ENCODE measurements at places on chromosomes 6 and 20. TPM values are rescaled to one million over a fixed set of nuclear protein-coding genes. Genes with fewer than 3 reads are reported as not detected.

DNA sequence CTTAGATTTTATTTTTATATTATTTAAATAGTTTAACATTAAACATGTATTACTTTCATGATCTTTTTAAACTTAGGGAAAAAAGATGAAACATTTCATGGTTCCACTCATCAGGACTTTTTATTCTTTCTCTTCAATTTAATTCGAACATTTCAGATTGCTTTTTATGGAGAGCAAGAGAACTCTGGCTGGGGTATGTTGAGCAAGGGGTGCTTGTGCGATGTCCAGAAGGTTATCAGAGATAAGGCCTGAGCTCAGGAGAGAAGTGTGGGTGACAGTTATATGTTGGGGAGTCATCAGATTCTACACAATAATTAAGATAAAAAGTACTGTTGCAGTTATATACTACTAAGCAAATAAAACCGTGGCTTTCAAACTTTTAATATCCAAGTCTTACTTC is 37.5 kb downstream of the FKBP5 start:
- DNase-seq = no peak

- DNase-seq = no peak
These were observed 316.8 kb upstream of the TSHZ2 start for GRCh38 chr20:52655395-52655794.

Gene GFOD1
- total RNA-seq = 2.2 TPM

- DNase-seq = no peak
These were observed 22.5 kb downstream of the FGD2 start for GRCh38 chr6:37027811-37028469.

GRCh38 chr6:122323361-122323760 is 76.1 kb upstream of the HSF2 start:
- no peak for DNase-seq

Gene SNAP91
- total RNA-seq = 2.3 TPM

DNA sequence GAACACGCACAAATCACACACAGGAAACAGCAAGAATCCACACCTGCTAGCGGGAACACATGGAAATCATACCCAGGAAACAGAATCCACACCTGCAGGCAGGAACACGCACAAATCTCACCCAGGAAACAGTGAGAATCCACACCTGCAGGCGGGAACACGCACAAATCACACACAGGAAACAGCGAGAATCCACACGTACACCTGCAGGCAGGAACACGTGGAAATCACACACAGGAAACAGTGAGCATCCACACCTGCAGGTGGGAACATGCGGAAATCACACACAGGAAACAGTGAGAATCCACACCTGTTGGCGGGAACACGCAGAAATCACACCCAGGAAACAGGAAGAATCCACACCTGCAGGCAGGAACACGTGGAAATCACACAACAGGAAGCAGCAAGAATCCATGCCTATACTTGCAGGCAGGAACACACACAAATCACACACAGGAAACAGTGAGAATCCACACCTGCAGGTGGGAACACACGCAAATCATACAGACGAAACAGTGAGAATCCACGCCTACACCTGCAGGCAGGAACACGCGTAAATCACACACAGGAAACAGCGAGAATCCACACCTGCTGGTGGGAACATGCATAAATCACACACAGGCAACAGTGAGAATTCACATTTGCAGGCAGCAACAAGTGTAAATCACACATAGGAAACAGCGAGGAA is 108.6 kb downstream of the DLL1 start:
- DNase-seq = no peak

- DNase-seq = no peak
These were observed 393.7 kb downstream of the QKI start for GRCh38 chr6:163808231-163808630.

DNA sequence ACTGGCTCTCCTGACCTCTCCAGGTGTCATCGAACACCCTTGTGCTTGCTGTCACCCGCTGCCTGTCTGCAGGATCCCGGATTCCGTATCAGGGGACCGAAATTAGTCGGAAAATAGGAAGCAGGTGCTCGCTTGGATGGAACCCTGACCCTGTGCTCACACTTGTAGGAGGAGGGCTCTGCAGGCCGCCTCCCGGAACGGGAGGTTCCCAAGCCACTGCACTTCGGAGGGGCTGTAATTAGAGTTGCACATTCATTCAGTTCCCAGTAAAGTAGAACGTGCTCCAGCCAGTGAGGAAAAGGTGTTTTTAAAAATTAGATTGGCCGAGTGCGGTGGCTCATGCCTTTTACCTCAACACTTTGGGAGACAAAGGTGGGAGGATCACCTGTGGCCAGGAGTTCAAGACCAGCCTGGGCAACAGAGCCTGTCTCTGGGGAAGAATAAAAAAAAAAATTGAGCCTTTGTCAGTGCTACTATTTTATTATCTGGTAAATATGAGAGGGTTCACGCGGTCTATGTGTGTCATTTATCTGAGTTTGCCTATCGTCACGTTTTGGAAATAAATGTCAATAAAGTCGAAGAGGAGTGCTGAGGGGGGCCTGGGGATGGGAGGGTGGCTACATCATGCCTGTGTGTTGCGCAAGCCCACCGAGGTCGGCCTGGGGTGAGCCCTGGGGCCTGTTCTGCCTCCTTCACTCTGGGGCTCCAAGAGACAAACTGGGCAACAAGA is 1.5 kb upstream of the GMEB2 start:
- peak; percentile 68 for DNase-seq

DNA sequence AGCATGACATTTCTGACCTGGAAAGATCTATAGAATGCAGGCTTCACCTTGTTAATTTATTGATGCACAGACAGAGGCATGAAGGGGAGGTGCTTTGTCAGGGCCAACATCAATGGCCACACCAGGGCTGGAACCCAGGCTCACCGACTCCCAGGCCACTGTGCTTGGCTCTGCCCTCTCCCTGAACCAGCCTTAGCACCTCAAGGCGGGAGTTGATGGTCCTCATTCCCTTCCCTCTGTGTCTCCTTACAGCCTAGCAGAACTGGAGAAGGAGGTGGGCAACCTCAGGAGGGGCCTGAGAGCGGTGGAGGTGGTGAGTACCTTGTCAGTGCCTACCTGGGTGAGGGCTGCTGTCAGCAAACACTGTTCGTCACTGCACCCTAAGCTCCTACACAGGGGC is 35.6 kb downstream of the MOCS1 start:
- no peak for DNase-seq

Gene HLA-F
- 13.4 TPM for total RNA-seq

DNA sequence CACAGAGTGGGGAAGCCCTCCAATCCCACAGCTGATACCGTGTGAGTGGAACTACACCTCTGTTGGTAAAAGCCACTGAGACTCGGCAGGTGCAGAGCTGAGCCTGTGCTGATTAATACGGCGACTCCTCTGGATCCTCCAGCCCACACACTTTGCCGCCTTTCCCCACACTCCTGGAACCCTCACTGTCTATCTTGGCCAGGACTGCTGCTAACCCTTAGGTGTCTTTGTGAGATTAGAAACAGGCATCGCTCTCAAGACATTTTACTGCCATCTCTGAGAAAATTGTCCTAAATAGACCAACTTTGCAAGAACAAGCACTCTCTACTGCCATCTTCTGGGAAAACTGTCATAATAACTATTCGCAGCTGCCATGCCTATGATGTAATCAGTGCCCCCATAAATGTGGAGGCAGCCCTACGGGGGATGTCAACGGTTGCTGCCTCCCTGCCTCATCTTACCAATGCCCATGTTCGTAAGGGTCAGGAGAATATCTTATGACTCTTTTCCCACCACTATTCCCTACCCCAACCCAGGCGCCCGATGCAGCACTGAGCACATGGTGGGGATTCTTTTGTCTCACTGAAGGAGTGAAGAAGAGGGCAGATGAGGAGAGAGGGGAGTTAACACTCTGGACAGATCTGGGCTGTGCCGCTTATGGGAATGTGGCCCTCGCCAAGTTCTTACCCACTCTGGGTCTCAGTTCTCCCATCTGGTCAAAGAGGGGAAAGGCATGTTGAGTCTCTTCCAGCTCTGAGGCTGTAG is 26.1 kb upstream of the KCNB1 start:
- no peak for DNase-seq

DNA sequence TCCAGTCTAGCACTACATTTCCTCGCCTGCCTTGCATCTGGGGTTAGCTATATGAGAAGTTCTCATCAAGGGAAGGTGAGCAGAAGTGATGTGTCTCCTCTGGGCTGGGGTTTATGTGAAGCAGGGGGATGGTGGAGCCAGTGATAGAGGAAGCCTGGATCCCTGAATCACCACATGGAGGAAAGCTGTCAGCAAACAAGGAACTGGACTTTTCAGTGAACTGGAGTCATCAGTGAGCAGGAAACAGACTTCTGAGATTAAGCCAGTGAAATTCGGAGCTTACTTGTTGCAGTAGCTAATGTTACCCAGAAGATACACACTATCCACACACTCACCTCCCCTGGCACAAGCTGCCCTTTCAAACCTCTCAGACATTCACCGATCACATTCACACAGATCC is 13.4 kb upstream of the TOX2 start:
- DNase-seq = no peak

Gene SNX21
- 4.6 TPM for total RNA-seq

DNA sequence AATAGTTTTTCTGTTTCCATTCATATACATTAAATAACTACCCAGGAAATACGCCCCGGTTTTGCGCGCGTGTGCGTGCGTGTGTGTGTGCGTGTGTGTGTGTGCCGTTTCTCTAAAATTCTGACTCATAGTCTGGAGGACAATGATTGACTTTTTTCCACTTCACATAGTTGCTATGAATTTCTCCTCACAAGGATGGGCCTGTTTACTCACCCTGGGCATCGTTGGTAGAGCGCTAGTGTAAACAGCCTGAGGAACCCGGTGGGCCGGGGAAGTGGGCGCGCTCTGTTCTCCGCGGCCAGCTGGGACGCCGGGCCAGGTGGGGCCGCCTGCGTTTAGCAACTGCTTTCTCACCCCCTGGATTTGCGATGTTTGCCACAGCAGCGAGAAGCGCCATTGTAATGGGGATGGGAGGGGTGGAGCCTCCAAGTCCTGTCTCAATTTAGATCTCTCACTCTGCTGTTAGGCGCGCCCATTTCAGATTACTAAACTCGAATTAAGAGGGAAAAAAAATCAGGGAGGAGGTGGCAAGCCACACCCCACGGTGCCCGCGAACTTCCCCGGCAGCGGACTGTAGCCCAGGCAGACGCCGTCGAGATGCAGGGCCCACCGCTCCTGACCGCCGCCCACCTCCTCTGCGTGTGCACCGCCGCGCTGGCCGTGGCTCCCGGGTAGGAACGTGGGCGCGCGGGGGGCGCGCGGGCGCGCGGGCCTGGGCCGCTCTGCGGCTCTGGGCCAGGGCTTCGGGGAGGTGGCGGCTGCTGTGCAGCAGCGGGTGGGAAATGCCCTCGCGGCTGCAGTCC is at the start of gene CD109:
TSS of gene CD109 (plus strand) at position 585 of the 803 bp plus-strand sequence. CDS start at position 598, 13 bp downstream.
- DNase-seq = peak; percentile 11

DNA sequence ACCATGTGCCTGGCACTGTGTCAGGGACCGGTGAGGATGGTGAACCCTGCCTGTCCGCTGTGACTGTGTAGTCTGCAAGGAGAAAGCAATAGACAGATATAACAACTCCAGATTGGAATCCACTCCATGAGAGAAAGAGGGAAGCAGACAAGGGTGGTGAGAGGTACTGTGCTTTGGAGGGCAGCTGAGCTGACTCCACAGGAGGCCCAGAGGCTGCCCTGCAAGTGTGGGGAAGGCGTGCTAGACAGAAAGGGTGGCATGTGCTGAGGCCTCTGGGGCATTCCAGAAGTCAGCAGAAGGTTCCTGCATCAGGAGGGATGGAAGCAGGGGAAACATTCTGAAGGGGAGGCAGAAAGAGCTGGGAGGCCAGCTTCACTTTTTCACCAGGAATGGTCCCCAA is 39.3 kb upstream of the APCDD1L start:
- DNase-seq = no peak

DNA sequence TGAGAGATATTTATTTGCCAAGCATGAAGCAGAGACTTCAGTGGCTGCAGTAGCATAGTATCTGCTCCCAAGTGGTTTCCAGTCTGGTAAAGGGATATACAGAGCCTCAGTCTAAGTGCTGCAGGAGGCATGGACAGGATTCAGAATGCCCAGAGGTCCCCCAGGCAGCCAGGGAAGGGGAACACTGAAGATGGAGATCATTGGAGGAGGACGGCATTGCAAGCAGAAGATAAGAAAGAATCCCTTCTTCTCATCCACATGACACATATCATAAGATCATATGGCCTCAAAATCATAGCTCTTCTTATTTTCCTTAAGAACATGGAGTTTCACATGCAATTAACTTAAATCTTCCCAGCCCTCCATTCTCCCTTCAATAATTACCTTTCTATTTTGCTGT is 136.1 kb downstream of the KCNQ5 start:
- no peak for DNase-seq

DNA sequence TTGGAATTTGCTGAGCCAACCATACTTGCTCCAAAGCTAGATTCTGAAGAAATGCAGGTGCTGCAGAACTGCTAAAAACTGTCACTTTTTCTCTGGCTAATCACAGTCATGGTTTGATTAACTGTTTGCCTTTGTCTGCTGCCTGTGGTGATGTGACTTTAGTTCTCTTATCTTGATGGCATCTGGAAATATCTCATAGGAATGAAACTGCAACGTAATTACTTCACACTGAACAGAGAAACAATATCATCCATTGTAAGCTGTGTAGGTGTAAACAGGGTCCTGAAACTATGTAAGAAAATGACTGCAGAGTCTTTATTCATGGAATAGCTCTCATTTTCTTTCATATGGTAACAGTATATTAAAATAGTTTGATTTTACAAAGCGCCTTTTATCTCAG is 721.9 kb upstream of the HS3ST5 start:
- no peak for DNase-seq

GRCh38 chr20:37333848-37334318 is 12.1 kb upstream of the SRC start:
- no peak for DNase-seq

Measured in pancreas (tissue), 10 donors.